ENCODE measurements at places on chromosomes 2 and 18.

DNA sequence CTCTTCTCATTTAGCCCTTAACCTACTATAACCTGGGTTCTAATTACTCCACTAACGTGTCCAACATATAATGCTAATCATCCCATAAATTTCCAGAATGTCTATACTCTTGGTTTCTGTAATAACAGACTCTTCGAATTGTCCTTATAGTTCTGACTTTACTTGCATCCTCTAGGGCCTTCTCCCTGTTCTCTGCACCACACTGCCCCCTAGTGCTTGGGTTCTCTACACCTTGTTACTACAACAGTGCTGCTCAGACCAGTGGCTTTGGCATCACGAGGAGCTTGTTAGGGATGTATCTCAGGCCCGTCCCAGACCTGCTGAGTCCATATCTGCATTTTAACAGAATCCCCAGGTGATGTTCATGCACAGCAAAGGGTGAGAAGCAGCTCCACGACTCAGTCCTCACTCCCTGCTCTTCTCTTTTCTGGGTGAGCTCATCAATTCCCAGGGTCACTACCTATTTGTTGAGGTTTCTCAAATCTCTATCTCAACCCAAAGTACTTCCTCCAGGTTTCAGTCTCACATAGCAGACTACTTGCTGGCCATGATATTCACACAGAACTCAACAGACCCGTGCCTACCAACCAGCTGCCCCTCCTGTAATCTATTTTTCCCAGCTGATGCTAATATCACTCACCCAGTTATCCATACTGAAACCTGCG is 14.5 kb upstream of the DDX1 start:
- DNase-seq: peak; percentile 76

DNA sequence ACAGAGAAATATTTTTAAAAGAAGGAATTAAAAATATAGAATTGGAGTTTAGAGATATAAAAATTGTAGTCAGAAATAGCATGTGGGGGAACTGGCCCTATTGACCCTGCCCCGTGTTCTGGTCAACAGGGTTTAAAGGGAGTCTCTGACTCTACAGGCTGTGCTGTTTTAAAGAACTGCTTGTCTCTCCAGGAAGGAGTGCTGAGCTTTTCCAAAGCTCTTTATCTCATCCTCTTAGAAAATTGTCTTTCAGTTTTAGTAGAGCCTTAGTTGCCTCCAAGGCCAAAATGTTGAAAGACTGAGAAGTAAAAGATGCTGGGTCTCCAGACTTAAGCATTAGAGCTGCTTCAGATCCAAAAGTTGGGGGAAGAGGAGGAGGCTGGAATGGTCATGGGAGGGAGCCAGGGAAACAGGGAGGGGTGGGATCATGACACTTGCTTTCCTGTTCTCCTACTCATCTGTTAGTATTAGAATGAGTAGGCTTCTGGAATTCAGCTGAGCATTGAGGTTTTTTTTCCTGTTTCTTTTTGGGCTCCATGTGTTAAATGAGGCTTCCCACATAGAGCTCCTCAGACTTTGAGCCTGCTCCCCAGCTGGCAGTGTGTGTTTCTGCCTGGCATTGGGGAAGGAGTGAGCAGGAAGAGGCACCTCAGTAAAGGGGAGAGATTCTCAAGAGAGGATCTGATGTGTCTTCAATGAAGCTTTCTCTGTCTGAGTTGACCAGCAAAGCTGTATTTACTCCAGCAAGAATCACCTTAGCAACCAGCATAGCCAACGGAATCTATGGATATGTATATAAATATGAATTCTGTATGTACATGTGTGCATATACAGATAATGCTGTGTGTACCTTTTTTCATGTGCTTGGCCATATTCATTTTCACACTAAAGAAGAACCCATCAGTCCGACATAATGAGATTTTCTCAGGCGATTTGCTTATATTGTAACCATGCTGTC is 186.8 kb upstream of the FBXO11 start:
- peak; percentile 43 for DNase-seq

GRCh38 chr18:56565551-56566345 is 72.6 kb downstream of the TXNL1 start:
- DNase-seq: peak; percentile 91

GRCh38 chr2:165056564-165056963 is 101.2 kb upstream of the SLC38A11 start:
- DNase-seq: no peak

- no peak for DNase-seq
Measured at GRCh38 chr2:16584824-16585540, 80.7 kb downstream of the CYRIA start.

- no peak for DNase-seq
Measured at GRCh38 chr18:61448316-61448715, 115.1 kb downstream of the CDH20 start.

DNA sequence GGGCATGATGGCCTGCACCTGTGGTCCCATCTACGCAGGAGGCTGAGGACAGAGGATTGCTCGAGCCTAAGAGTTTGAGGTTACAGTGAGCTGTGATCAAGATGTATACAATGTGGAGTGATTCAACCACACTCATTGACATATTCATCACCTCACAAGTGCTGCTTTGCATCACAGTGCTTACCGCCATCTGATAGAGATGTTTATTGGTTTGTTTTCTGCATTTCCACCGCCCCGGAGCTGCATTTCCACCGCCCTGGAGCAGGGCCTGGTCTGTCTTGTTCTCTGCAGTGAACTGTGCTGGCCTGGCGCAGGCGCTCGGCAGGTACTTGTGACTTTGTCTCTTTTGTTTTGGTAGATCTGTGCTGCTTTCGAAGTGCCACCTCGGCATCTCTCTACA is 96.0 kb downstream of the SMAD7 start:
- DNase-seq: no peak

- DNase-seq: no peak
Measured at GRCh38 chr2:7977981-7978380, 703.9 kb upstream of the ID2 start.

DNA sequence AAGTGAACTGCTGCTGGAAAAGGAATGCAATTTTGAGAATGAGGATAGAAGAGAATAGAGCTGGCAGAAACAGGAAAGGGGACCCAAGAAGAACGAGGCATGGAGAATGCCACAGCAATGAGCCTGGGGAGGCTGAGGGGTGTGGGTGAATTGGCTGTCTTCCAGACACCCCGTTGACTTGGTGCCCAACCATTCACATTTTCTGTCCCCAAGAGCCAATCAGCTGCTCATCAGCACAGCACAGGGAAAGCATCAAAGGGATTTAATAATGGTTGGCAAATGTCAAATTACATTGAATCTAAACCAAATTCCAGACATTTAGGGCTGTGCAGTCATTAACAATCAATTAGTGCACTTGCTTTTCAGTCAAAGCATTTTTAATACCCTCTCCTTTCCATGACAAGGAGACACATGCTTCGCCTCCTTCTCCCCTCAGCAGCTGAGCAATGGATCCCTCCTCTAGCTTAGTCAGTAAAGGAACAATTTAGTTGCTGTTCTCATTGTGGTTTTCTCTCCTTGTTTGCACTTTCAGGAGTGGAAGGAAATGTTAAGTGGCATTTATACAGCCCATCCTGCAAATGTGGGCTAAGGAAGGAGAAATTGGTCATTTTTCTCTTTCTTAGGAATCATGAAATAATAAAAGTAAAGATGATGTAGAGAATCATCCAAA is 98.8 kb downstream of the KLF7 start:
- DNase-seq: no peak
